ENCODE measurements at places on chromosomes 5 and 9.

DNA sequence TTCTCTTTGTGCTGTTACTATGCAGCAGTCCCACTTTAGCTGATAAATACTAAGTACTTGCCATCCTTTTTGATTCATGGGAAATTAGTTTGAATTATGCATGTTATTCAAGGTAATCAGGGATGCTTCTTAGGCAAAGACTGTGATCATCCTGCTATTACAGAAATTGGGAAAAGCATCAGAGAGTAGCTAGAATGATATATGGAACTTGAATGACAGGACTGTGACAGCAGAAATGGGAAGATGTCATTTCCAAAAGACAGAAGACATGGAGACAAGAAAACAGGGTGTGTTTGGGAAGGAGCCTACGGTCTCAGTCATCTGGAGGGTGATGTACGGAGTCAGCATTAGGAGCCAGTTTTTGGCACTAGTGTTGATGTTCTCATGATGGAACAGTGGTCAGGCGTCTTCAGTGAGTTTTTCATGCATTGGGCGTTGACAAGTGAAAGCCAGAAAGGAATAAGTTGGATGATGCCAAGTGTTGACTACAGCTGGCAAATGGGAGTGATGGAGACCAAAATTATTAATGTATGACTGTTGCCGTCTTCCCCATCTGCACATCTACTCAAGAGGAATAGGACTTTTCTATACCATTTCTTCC is 70.4 kb downstream of the TMEM167A start:
- no peak for DNase-seq

DNA sequence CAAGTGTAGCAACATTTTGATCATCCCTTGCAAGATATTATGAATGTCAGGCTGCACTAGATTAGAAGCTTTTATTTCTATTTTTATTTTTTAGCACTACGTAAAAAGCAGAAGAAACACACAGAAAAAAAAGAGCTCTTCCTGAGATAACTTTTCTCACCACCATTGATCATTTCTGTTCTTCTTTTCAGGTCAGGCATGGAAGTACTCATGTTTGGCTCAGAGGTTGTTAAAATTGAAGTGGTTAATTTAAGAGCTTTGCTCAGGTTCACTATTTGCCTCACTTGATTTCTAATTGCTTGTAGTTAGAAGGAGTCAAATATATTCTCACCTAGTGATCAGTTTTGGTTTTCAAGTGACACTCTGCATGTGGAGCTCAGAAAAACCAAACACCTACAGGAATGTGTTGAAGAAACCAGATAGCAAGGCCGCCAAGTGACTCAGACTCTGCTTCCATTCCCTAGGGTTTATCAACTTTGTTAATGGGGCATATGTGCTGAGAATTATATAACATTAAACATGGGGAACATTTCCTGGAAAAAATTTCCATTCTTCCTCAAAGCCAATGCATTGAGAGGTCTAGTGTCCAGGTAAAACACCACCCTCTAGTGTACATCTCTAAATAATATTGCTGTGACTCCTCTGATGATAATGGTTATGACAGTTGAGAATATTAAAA is 679.8 kb downstream of the CETN3 start:
- DNase-seq, result no peak

DNA sequence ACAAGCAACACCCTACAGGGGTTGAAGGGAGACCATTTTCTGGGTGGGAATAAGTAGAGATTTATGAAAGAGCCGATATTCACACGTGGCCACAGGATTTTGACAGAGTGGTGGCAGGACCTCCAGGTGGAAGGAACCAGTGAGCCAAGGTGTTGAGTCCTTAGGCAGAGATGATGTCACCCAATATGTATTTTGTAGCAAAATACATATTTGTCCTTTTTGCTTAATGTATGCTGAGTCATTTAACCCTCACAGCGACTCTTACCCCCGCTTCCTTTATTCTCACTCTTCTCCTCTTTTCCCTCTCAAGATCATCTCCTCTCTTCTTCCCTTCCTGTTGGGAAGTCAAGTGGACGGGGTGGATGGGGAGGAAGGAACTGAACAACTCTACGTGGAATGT is 215.7 kb upstream of the S1PR3 start:
- no peak for DNase-seq

- DNase-seq, result peak; percentile 33
Measured at GRCh38 chr5:157431544-157432200, 28.3 kb upstream of the NIPAL4 start.

- no peak for DNase-seq
Measured at GRCh38 chr5:131661933-131662332, 26.9 kb upstream of the RAPGEF6 start.

DNA sequence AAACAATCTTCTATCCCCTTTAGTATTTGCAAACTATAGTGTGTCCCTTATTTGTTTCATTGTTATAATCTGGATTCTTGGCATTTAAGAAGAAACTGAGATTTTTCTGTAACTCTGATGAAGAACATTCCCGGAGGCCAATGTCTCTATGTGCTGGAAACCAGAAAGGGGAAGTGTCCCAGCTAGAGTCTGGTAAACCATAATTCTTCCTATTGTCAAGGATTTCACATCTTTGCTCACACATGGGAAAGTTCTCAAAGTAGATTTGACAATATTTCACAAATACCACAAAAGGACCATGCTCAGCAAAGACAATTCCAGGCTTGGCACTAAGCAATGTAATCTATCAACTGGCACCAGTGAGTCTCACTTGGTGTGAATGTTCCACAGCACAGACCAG is 146.8 kb downstream of the MUSK start:
- DNase-seq, result no peak

GRCh38 chr9:131562032-131562959 is 17.0 kb downstream of the PRRT1B start:
- no peak for DNase-seq

DNA sequence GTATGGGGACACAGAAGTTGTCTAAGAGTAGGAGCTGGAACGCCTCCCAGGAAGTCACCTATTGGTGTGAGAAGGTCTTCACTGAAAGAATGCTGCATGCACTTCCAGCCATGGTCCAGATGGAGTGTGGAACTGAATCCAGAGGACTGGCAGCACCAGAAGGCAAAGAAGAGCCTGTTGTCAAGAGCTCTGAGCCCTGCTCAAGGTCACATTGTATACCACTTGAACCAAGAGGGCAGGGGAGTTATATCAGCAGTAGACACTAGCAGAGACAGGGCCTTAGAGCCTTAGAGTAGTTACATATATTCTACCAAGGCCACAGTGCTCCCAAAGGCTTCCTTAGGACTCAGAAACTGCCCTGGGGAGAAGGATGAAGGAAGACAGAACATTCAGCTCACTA is 130.8 kb upstream of the POC5 start:
- DNase-seq, result no peak

- no peak for DNase-seq
Measured at GRCh38 chr5:34957321-34957720, 28.0 kb downstream of the DNAJC21 start.

DNA sequence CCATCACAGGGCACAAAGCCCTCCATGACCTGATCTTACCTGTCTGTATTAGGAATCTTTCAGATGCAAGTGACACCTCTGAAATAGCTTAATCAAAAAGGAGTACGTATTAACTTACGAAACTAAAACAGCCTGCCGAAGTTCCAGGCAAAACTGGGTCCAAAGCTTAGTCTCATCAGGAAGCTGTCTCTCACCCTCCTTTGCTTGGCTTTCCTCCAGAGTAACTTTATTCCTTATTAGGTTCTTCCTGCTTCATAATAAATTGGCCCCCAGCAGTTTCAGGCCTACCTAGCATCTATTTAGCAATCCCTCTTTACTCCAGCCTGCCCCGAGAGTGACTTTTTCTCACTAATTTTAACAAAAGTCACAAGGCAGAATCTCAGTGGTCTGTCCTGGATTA is 58.4 kb upstream of the STK32A start:
- no peak for DNase-seq

DNA sequence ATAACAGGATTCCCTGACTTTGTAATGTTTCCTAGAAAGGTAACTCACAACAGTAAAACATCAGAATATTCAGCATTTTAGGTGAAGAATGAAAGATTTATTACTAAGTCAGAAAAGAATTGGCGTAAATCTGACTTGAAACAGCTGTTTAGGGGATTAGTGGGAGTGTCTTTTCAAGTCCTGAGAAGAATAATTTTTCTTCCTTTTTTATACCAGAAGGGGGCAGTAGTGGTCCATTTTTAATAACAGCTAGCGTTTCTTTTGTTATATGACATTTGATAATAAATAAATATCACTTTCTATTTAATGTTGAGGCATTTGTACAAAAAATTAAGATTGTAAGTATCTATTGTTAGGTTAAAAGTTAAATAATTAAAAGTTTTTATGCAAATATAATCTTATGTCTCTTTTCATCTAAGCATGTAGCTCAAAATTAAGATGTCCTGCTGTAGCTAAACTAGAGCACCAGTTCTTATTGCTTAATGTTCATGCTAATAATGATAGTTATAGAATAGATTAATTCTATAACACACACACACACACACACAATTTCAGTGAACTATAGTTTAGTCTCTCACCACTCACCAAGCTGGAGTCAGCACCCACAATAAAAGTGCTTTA is 258.7 kb upstream of the ARRDC3 start:
- DNase-seq, result no peak

- no peak for DNase-seq
Measured at GRCh38 chr5:78157001-78157400, 137.5 kb downstream of the AP3B1 start.

- DNase-seq, result no peak
Measured at GRCh38 chr9:108181441-108181840, 674.3 kb downstream of the ACTL7B start.

DNA sequence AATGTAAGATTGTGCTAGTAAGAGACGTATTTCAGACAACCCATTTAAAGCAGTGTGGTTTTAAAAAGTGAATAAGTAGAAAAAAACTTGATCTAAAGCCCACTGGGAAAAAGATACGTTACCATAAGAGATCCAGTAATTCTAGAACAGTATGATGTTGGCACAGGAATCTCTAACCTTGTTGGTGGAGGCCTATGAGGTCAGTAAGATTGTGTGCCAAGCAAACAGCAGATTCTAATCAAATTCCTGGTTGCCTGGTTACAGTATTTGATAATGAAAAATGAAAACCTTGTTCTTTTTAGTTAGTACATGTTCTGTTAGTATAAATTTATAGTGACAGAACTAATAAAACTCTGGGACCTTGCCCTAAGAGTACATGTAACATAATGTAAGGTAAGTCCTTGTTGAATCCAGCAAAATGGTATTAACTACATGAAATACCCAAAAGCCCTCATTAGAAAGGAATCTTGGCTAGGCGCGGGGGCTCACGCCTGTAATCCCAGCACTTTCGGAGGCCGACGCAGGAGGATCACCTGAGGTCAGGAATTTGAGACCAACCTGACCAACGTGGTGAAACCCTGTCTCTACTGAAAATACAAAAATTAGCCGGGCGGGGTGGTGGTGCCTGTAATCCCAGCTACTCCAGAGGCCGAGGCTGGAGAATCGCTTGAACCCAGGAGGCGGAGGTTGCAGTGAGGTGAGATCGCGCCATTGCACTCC is 33.2 kb upstream of the DMXL1 start:
- DNase-seq, result peak; percentile 58

DNA sequence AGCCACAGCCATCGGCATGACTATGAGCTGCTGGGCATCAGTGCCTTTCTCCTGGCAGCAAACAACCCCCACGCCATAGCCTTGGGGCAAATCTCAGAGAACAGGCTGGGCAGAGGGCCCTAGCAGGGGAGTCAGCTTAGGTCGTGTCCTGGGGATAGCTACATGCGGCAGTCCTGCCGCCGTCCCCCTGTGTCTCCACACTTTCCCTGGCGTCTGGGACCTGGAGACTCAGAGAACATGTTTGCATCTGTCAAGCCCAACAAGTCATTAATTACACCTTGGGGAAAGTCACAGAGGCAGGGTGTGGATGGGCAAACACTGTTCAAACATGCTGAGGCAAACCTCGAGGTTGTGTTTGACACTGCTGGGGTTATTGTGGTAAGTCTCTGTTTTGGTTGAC is 123.6 kb downstream of the C5orf15 start:
- DNase-seq, result no peak

GRCh38 chr5:6177926-6178325 is 200.4 kb downstream of the MED10 start:
- no peak for DNase-seq

DNA sequence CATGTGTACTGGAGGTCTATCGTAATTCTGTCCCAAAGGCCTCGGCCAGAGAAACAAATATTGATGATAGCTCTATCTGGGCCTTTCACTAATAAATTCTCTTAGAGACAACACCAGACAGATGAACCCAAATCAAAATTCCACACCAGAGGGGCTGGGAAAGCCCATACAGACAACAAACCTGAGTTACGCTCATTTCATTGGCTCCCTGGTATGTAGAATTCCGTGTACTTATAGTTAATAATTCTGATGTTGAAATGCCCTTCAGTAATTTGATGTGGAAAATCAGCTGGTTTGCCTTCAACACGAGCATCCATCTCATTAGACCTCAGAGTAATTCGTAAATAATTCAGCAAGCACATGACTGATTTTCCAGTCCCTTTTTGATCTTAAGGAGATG is 53.2 kb downstream of the FRMD3 start:
- DNase-seq, result no peak

DNA sequence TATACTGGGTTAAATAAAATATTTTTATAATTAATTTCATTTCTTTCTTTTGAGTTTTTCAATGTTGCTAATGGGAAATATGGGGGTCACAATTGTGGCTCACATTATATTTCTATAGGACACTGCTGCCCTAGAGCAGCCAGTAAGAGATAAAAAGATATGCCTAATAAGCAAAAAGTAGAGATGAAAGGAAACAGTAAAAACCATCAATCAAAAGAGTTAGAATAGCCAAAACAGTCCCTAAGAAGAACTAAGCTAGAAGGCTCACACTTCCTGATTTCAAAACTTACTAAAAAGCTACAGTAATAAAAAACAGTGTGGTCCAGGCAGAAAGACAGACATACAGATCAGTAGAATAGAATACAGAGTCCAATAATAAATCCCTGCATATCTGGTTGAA is 104.4 kb downstream of the FANCC start:
- DNase-seq, result no peak

GRCh38 chr5:137621306-137621705 is 114.6 kb downstream of the KLHL3 start:
- no peak for DNase-seq

All from prostate gland (tissue), 2 donors.